ENCODE measurements at places on chromosomes 3 and 15.

DNA sequence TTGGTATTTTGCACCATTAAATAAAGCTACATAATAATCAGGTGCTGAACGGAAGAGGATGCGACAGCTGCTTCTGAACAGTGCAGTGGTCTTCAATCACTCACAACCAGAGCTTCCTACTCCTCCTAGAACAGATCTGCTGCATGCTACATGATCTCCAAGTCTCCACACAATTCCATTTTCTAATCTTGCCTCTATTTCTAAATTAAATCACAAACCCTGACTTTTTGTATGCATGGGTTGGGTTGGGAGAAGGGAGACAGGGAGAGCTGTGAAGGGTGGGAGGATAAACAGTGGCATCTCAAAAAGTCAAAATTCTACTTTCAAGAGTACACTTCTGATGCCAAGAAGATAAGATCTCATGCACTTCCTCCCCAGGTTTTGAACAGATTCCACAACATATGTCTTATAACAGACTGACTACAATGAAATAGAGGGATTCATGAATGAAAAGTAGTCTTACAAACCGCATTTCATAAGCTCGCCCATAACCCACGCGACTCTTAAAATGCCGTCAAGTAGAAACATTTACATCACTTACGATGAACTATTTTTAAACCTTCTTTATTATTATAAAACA lies 57.2 kb downstream of the CHSY1 start:
- no peak for DNase-seq

DNA sequence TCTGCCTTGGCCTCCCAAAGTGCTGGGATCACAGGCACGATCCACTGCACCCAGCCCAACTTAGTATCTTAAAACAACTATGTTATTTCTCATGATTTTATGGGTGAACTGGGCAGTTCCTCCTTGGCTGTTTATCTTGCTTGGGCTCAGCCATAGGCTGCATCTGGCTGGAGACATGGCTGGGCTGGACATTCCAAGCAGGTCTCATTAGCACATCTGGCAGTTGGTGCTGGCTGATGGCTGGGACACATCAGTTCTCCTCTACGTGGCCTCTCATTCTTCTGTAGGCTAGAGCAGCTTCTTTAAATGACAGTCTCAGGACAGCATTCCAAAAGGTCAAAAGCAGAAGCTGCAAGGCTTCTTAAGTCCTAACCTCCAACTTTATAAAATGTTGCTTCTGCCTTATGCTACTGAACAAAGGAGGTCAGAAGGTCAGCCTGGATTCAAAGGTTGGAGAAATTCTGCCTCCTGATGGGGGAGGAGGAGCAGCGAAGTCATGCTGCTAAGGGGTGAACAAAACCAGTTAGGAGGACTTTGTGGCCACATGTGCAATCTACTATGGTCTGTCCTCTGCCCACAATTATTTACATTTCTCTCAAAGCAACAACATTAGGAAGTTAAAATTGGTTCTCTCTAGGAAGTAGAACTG lies 144.0 kb downstream of the AQP9 start:
- DNase-seq: no peak

DNA sequence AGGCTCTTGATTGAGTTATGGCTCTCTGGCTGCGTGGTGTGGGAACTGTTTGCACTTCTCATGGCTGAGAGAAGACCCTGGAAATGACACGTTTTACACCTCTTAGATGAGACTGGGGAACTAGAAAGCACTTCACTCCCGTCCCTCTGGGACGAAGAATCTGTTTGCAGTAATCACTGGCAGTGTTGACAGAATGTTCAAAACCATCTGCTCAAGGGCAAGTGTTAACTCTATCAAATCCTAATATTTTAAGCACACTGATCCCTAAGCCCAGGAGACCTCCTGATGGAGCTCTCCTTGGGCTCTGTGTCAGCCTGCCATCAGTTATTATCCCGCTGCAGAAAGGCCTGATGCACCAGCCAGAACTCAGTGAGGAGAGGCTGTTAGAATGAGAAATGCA lies 323.8 kb upstream of the DNAJC19 start:
- DNase-seq: no peak

- DNase-seq: no peak
Observed at GRCh38 chr3:152295806-152296205, 27.1 kb downstream of the MBNL1 start.

GRCh38 chr3:16596352-16597032 lies 8.7 kb downstream of the DAZL start:
- no peak for DNase-seq

DNA sequence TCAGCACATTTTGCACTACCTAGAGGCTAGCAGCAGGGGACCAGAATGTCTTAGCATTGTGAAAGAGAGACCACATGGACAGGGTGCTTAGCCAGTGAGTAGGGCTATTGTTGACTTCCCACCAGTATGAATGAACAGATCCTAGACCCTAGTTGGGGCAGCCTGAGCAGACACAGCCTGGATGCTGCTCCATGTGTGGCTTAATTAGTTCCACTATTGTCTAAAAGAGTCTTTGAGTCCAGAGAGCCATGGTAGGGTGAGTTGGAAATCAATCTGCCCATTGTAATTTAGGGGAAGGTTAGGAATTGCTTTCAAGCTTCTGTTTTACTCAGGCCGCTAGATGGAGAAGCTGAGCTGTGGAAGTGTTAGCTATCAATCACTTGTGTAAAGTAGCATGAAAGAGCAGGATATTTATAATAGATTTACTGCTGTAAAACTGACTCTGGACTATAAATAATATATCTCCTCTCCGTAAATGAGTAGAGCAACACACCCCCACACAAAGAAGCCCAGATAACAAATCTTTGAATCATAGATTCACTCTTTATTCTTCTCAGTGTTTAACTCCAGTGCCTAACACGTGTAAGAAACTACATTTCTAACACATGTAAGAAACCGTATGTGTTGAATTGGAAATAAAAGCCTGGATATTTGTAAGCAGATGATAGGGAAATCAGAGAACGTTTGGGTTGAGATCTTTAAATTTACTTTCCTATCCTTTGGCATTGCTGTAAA lies 4.1 kb upstream of the GCSAM start:
- DNase-seq: no peak

- DNase-seq: no peak
Observed at GRCh38 chr15:89112341-89112971, 24.2 kb downstream of the ABHD2 start.

- no peak for DNase-seq
Observed at GRCh38 chr3:18295171-18295920, 129.8 kb downstream of the SATB1 start.
